SK-N-SH (cell line): ENCODE measurements at places on chromosomes 11 and 22.

- peak; percentile 79 for DNase-seq
- peaks cover 10% of the 10 kb centered on the region for H3K4me1 ChIP-seq
- H3K27me3 ChIP-seq = peaks cover 32% of the 10 kb centered on the region
- H3K4me3 ChIP-seq = peak overlapping the region; percentile 53
These were observed 845 bp downstream of the MPPED2 start for GRCh38 chr11:30585125-30585891.

DNA sequence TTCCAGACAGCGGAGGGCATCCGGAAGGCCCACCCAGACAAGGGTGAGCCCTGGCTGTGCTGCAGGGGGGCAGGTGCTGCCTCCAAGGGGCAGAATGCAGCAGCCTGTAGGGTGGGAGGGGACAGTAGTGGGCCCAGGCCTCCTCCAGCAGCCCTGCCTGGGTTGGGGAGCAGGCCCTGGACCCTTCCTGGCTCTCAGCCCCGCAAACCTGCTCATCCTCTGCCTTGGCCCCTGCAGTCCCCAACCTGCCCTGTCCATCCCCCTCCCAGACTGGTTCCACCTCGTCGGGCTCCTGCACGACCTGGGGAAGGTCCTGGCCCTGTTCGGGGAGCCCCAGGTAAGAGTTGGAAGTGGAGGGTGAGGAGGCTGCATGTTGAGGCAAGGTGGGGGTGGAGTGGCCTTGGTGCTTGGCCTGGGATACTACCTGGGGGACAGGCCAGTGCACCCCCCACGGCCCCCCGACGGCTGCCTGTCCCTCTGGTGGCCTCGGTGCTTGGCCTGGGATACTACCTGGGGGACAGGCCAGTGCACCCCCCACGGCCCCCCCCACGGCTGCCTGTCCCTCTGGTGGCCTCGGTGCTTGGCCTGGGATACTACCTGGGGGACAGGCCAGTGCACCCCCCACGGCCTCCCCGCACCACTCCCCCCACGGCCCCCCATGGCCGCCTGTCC, 1.5 kb downstream of the MIOX start:
- H3K36me3 ChIP-seq = no peaks in the 10 kb centered on the region
- H3K27ac ChIP-seq = no peak overlapping the region
- no peak for DNase-seq
- no peak overlapping the region for H3K4me3 ChIP-seq

GRCh38 chr11:65182258-65183170, 786 bp downstream of the CAPN1 start:
- DNase-seq = no peak
- H3K4me1 ChIP-seq = peaks cover 18% of the 10 kb centered on the region; the same call in 1 of the 2 replicates
- no peaks in the 10 kb centered on the region for H3K27me3 ChIP-seq
- H3K36me3 ChIP-seq = peaks cover 28% of the 10 kb centered on the region; the same call in 1 of the 2 replicates

DNA sequence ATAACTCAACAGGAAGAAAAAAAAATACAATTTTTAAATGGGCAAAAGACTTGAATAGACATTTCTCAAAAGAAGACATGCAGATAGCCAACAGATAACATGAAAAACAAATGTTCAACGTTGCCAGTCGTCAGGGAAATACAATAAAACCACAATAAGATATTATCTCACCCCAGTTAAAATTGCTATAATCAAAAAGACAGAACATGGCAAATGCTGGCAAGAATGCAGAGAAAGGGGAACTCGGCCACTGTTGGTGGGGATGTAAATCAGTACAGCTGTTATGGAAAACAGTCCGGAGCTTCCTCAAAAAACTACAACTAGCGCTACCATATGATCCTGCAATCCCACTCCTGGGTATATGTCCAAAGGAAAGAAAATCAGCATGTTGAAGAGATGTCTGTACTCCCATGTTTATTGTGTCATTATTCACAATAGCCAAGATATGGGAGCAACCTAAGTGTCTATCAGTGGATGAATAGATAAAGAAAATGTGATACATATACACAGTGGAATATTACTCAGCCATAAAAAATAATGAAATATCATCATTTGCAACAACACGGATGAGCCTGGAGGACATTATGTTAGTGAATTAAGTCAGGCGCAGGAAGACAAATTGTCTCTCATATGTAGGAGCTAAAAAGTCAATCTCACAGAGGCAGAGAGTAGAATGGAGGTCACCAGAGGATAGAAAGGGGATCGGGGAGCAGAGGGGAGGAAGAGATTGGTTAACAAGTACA, 12.2 kb upstream of the CYTH4 start:
- no peak overlapping the region for H3K4me3 ChIP-seq
- DNase-seq = no peak
- H3K36me3 ChIP-seq = no peaks in the 10 kb centered on the region
- no peaks in the 10 kb centered on the region; the same call in 1 of the 2 replicates for H3K4me1 ChIP-seq
- no peaks in the 10 kb centered on the region for H3K27me3 ChIP-seq
- peak overlapping the region; percentile 32; the same call in 1 of the 2 replicates for H3K27ac ChIP-seq

- no peaks in the 10 kb centered on the region for H3K27me3 ChIP-seq
- no peak overlapping the region for H3K4me3 ChIP-seq
- H3K27ac ChIP-seq = no peak overlapping the region
These were observed 23.4 kb downstream of the SLN start for GRCh38 chr11:107688322-107688918.

GRCh38 chr22:45683248-45683647, 11.6 kb downstream of the ATXN10 start:
- DNase-seq = no peak
- H3K27me3 ChIP-seq = no peaks in the 10 kb centered on the region
- H3K4me3 ChIP-seq = no peak overlapping the region
- no peaks in the 10 kb centered on the region for H3K36me3 ChIP-seq

DNA sequence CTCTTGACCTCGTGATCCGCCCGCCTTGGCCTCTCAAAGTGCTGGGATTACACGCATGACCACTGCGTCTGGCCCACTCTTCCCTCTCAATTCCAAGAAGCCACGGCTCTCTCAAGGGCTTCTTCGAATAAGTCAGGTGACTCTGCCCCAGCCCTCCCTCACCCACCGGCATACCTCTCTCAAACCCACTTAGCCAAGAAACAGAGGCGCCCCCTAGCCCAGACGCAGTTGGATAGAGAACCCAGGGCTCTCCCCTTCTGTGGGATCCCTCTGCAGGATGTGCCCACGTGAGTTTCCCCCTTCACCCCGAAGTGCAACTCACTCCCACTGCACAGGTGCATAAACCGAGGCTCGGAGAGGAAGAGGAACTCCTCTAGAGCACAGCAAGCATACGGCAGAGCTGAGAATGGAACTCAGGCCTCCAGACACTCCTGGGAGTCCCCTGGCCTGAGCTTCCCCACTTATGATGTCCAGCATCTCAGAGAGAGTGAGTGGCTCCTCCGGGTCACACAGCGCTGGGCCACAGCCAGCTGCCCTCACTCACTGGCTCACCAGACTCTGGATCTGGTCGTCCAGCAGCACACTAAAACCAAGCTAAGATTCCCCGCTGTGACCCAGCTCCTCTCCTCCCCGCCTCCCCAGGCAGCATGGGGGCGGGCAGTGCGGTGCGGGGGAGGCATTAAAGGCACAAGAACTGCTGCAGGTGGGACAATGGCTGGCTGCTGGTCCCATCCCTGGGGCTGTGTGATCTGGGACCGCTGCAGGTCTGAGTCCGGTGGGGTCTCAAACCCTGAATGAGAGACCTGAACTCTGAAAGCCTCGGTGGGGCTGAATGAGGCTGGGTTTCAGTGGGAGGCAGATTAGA, 16.8 kb upstream of the RGL4 start:
- H3K36me3 ChIP-seq = no peaks in the 10 kb centered on the region; the same call in 1 of the 2 replicates
- no peaks in the 10 kb centered on the region; the same call in 1 of the 2 replicates for H3K4me1 ChIP-seq
- no peaks in the 10 kb centered on the region for H3K27me3 ChIP-seq
- DNase-seq = no peak
- H3K27ac ChIP-seq = no peak overlapping the region

DNA sequence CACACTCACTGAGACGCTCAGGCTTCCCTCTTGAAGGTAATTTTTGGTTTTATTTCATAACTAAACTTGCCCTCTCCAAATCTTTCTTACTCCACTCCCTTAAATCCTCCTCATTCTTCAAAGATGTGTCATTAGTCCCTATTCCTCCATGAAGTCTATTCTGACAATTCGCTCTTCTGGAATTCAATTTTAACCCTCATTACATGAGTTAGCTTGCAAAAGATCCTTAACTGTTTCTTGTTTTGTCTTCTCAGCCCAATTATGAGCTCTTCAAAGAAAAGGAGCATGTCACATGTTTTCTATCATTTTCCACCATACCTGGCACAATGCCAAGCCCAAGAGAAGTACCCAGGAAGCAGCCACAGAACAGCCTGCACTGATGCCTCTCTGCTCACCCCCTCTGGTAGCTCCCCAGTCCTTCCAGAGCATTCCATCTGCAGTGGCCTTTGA, 13.0 kb downstream of the GALNT18 start:
- no peaks in the 10 kb centered on the region for H3K36me3 ChIP-seq
- H3K4me3 ChIP-seq = no peak overlapping the region

DNA sequence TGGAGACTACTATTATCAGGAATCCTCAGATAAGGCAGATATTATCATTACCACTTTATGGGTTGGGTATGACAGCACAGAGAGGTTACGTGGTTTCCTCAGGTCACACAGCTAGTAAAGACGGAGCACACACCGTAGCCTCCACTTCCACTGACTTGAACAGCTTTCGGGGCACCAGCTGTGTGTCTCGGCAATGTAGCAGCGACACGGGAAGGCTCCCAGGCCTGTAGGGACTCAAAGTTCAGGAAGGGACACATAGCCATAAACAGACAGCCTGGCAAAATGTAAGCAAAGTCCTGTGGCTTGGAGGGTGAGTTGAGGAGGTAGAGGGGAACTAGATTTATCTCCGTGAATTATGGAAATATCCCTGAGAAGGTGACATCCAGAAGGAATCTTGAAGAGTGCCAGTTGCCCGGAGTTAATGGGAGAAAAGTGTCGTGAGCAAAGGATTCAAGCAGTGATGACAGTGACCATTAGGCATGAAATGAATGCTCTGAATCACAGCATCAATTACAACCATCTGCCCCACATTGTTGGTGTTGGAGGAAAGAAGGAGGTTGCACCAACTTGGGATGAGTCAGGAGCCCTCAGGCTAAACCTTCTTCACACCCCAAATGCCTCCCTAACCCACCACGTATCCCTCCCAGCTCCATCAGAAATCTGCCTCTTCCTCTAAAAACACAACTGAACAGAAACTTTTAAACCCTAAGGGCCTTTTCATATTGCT, 106.7 kb upstream of the ASPHD2 start:
- peaks cover 6% of the 10 kb centered on the region; the same call in 1 of the 2 replicates for H3K4me1 ChIP-seq
- peak overlapping the region; percentile 41 for H3K27ac ChIP-seq
- DNase-seq = no peak

DNA sequence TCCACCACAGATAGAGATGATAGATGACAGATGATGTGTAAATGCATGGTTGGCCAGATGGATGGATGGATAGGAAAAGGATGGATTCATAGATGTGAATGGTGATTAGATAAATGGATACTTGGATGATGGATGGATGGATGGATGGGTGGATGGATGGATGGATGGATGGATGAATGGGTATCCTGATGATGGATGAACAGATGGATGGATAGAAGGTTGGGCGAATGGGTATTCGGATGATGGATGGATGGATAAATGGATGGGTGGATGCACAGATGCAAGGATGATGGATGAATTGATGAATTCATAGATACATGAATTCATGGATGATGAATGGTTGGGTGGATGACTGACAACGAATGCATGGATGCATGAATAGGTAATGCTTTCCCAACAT, 56.1 kb downstream of the CHST1 start:
- DNase-seq = no peak
- H3K27me3 ChIP-seq = no peaks in the 10 kb centered on the region; the same call in 1 of the 2 replicates
- no peaks in the 10 kb centered on the region for H3K36me3 ChIP-seq
- no peak overlapping the region for H3K27ac ChIP-seq
- no peaks in the 10 kb centered on the region for H3K4me1 ChIP-seq
- H3K4me3 ChIP-seq = no peak overlapping the region

- peaks cover 15% of the 10 kb centered on the region; the same call in 1 of the 2 replicates for H3K4me1 ChIP-seq
- peak; percentile 86 for DNase-seq
- H3K27ac ChIP-seq = peak within 1 kb of the TSS; percentile 93
- H3K4me3 ChIP-seq = peak within 1 kb of the TSS; percentile 97
- H3K36me3 ChIP-seq = peaks cover 23% of the 10 kb centered on the region
These were observed at the start of gene WDR74 for GRCh38 chr11:62839050-62839945. Gene WDR74 (minus strand): TSS chr11:62839590. CDS start chr11:62839570, 20 bp downstream.

GRCh38 chr22:32949391-32950173, 108.6 kb downstream of the SYN3 start:
- no peak overlapping the region for H3K4me3 ChIP-seq
- H3K27ac ChIP-seq = peak overlapping the region; percentile 97
- no peaks in the 10 kb centered on the region for H3K36me3 ChIP-seq
- DNase-seq = peak; percentile 11

GRCh38 chr22:24768537-24769374, 5.8 kb downstream of the PIWIL3 start:
- H3K27ac ChIP-seq = no peak overlapping the region
- H3K4me3 ChIP-seq = no peak overlapping the region
- no peaks in the 10 kb centered on the region; the same call in 1 of the 2 replicates for H3K27me3 ChIP-seq
- H3K36me3 ChIP-seq = no peaks in the 10 kb centered on the region
- no peaks in the 10 kb centered on the region for H3K4me1 ChIP-seq
- DNase-seq = peak; percentile 85

DNA sequence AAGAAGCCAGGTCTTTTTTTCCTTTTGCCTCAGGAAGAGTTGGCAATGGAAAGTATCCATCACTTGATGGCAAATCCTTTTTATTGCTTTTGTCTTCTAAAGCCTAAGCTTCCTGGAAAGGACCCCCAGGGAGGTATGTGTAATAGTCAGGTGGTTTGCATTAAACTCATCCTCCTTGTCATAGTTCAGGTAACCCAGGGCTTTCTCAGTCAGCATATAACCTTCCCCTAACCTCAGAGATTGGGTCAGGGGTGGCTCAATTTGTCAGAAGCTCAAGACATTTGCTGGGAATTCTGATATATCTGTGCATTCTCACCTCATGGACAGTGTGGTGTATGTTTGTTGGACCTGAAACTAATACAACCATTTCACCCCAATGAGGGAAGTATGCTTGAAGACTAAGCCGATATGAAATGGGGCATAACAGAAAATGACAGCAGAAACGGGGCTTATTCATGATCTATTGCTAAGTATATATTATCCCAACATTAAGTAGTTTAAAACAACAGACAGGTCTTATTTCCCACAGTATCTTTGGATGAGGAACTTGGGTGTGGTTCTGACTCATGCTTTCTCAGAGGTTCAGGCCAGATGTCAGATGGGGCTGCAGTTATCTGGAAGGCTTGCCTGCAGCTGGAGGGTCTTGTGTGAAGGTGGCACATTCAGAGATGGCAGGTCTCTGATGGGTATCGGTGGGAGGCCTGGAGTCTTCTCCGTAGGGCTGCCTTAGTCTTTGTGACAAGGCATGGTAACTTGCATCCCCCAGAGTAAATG, 135.8 kb upstream of the SPON1 start:
- no peak overlapping the region for H3K27ac ChIP-seq
- no peak overlapping the region for H3K4me3 ChIP-seq
- H3K36me3 ChIP-seq = no peaks in the 10 kb centered on the region
- no peaks in the 10 kb centered on the region for H3K27me3 ChIP-seq
